ENCODE measurements at places on chromosomes 1 and 21.

GRCh38 chr1:26541816-26542711 is 12.5 kb downstream of the RPS6KA1 start:
- DNase-seq = peak; percentile 23

DNA sequence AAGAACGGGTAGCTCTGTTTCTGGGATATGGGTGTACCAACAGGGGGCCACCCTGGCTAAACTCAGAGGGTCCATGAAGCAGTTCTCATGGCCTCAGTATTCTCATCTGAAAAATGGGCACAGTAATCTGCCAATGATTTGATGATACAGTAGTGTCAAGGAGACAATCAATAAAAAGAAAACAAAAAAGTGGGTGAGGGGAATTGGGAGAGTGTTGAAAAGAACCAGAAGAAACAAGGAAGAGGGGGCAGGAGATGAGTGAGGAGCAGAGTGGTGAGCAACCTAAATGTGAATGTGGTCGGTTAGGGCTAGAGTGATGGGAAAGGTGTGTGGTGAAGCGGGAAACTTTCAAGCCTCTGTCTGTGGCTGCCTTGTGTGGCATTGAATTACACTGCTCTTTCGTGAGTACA is 2.0 kb downstream of the SLAMF7 start:
- DNase-seq = no peak

DNA sequence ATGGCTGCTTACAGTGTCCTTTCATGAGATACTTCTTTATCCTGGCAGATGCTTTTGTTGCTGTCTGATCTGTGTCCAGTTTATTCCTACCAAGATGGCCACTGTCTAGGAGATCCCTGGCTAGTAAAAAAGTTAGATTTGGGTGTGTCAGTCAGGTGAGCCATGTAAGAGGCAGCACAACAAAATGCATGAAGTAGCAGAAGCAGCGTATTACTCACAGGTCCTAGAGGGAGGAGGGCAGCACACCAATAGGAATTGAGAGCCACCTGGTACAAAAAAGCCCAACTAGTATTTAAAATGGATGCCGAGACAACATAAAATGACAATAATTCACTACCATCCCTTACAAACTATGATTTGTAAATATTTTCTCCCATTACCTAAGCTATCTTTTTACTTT is 22.8 kb upstream of the ZNF697 start:
- DNase-seq = no peak

GRCh38 chr1:182602935-182603645 is 1.1 kb downstream of the RGS16 start:
- DNase-seq = peak; percentile 24

GRCh38 chr21:45294509-45295291 is 7.0 kb upstream of the POFUT2 start:
- peak; percentile 94 for DNase-seq

GRCh38 chr1:235632506-235633401 is 16.8 kb downstream of the GNG4 start:
- peak; percentile 33 for DNase-seq

- DNase-seq = peak; percentile 65
Measured at GRCh38 chr1:7042322-7043190, 257.3 kb downstream of the CAMTA1 start.

DNA sequence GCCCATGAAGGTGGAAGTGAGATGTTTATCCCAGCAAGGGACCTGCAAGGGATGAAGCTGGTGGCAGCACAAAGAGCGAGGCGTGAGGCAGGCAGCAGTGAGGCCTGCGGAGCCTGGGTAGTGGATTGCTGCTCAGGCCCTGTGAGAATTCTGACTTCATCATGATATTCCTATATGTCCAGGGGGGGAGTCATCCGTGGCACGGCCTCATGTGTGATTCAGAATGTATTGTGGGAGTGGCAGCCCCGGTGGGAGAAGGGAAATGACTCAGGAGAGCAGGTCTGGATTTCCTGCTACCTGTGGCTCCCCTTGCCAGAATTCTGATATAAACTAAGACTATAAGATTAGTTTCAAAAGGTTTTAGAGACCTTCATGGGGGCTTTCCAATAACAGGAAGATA is 240.9 kb downstream of the CAMTA1 start:
- DNase-seq = no peak

GRCh38 chr1:247421074-247421473 is 5.1 kb downstream of the NLRP3 start:
- no peak for DNase-seq

- no peak for DNase-seq
Measured at GRCh38 chr1:43074244-43074643, 97.8 kb downstream of the EBNA1BP2 start.

- peak; percentile 79 for DNase-seq
Measured at GRCh38 chr1:162391790-162392563, 10.4 kb downstream of the C1orf226 start.

DNA sequence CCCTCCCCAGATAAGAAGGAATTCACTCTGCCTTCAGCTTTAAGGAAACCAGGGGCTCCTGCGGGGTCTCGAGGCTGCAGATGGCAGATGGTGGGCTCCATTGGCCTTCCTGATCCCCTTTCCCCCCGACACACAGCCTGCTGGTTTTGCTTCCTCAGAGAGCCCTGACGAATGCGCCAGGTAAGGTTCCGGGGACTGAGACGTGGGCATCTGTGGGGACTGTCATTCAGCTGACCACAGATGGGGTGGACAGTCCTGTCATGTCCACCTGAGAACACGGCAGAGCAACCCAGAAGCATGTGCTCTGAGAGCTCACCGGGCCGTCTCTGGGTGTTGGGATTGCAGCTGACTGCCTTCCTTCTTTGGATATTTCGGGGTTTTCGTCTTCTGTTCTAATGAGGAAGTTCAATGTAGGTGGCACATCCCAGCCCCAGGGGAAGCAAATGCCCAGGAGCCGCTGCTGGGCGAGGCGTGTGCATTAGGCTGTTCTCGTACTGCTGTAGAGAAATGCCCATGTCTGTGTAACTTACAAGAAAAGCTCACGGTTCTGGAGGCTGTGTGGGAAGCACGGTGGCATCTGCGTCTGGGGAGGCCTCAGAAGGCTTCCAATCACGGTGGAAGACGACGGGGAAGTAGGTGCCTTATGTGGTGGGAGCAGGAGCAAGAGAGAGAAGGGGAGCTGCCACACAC is 22.6 kb upstream of the TTC34 start:
- no peak for DNase-seq

GRCh38 chr1:185517808-185518419 is 200.9 kb upstream of the IVNS1ABP start:
- DNase-seq = no peak

- no peak for DNase-seq
Measured at GRCh38 chr1:194644528-194644927, 1458.1 kb upstream of the B3GALT2 start.

DNA sequence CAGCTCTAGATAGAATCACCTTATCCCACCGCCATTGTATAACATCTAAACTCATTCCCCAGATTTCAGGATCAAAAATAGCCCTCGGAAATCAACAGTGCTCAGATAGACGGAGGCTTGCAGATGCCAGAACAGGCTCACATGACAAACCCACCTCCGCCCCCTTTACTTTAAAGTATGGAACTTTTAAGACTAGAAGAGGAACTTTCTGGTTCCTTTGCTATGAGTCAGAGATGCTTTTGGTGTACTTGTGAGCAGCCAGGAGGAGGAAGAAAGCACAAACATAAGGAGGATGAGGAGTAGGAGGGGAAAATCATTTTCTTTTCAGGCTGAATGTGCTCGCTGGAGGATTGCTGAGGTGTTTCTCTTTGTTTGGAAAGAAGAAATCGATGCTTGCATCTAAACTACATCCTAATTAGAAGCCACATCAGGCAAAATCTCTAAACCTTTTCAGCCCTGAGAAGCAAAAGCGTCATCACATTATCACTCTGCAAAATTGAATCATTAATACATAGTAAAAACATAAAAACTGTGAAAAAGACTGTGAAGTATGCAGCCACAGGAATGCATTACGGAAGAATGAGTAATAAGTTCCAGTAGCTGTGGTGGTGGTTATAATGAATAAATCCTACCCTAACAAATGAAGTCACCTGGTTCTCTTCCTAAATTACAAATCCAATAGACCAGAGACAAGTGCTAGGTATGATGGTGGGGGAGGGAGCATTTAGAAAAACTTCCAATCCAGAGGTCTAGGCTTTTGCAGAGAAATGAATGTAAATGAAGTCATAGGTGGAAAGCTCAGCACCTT is 251.3 kb downstream of the KCNH1 start:
- peak; percentile 46 for DNase-seq

DNA sequence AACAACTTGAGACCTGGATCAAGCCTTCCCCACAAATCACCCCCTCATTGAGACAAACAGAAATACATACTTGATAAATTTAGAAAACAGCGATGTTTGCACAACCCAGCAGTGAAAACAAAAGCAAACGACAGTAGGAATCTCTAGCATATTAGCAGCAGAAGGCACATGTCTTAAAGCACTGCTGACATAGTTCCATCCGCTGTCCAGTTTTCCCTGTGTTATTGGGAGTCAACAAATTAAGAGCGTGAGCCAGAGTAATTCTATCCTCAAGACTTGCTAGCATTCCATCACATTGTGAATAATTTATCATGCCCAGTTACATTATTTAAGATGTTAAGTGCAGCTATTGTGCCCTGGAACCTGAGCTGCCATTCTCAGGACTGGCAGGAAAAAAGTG is 55.3 kb downstream of the IGSF5 start:
- DNase-seq = peak; percentile 19

- no peak for DNase-seq
Measured at GRCh38 chr1:233005156-233005555, 54.7 kb downstream of the NTPCR start.

GRCh38 chr1:36913016-36913415 is 121.3 kb downstream of the GRIK3 start:
- DNase-seq = no peak

DNA sequence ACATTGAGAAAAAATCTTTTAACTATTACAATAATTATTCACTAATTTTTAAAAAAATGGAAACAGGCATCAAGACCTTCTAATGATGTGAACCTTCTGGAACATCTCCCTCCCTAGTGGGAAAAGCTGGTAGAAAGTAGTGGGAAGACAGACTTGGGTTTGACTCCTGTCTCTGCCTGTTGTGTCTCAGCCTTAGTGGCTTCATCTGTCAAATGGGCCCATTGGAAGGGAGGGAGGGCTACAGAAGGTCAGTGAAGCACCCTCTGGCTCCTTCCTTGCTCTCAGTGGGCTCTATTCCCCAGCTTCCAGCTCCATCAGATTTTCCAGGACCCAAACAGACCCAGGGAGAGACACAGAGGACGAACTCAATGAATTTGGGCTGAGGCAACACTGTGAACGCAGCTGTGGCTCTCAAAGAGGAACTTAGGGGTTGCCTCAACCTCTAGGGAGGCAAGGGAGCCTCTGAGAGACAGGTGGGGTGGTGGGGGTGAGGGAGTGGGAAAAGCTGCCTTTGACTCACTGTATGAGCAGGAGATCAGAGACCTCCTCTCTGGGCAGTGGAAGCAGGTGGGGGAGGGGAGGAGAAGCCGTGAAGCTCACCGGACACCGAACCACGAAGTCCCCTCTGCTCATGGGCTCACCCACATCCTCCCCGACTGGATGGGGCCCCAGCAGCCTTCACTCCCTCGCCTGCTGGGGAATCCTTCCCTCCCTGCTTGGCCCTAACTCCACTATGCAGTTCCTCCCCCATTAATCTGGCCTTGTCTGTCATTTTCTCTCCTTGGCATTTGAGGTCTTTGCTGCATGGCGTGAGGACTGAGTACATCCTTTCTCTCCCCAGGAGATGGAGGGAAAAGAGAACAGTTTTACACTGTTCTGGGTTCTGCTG is 4.5 kb downstream of the CNR2 start:
- DNase-seq = no peak

GRCh38 chr1:109846162-109846561 is 64.5 kb upstream of the CSF1 start:
- no peak for DNase-seq

- DNase-seq = no peak
Measured at GRCh38 chr1:52239708-52240001, 97.8 kb downstream of the ZFYVE9 start.

- DNase-seq = peak; percentile 80
Measured at GRCh38 chr1:221509575-221510355, 232.1 kb downstream of the DUSP10 start.

- peak; percentile 86 for DNase-seq
Measured at GRCh38 chr1:160070243-160071163, 543 bp upstream of the KCNJ10 start.

DNA sequence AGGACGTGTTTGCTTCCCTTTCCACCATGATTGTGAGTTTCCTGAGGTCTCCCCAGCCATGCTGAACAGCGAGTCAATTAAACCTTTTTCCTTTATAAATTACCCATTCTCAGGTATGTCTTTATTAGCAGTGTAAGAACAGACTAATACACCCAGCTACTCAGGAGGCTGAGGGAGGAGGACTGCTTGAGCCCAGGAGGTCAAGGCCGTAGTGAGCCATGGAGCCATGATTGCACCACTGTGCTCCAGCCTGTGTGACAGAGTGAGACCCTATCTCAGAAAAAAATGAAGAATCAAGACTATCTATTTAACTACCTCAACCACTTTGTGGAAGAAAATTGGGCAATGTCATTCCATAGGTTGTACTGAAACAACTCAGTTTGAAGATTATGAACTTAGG is 54.6 kb upstream of the SEC16B start:
- DNase-seq = no peak

DNA sequence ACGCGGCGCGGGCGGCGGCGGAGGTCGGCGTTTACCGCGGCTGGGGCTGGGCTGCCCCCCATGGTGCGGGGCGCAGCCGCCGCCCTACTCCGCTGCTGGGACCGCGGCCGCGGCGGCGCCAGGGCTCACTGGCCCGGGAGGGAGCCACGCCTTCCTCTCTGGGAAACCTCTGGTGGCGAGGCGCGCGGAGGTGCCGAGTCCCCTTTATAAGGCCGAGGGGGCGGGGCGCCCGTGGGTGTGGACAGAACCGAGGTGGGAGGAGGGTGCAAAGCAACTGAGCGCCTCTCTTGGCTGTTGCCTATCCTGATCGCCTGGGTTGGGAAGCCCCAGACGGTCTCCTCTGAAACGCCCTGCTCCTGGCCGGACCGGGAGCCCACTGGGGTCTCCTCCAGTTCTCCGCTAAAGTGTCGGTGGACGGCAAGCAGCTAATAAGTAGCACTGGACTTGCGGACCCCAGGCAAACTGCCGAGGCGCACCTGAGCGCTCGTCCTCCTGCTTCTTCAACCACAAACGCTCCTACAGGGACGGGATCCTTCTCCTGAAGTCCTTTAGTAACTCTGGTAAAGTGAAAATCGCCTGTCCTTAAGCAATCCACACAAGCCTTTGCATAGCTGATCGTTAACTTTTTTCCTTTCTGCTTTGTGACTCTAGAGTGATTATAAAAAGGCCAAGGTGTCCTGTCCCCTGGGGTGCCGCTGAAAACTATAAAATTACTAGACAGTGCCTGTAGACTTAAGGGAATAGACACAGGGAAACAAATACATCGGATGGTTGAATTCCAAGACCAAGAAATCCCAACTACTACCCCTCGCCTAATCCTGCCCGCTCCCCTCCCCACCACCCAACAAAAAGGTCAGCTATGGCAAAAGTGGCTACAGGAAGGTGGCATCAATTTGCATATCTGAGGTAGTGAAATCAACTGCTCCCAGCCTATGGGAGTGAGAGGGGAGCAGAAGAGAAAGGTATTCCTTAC is at the start of gene PTGER3:
PTGER3 (minus strand) TSS at position 182 of the 973 bp plus-strand sequence. CDS start 239 bp downstream, outside the sequence.
- DNase-seq = peak; percentile 58

- DNase-seq = no peak
Measured at GRCh38 chr1:168691541-168691940, 37.5 kb downstream of the DPT start.

GRCh38 chr21:35573472-35574374 is 486.6 kb downstream of the SETD4 start:
- peak; percentile 53 for DNase-seq

All from adipocyte (in vitro differentiated cells).